ENCODE measurements at places on chromosomes 4 and X. TPM values are rescaled to one million over a fixed set of nuclear protein-coding genes. Genes with fewer than 3 reads are reported as not detected.

Gene DRP2
- total RNA-seq: 0.47 TPM

Gene FAT4
- 0.02 TPM for total RNA-seq

Gene SPANXN3
- not detected for total RNA-seq

Gene DCK
- total RNA-seq: 33.1 TPM

Gene MGAT4D
- total RNA-seq: not detected

Gene SMAD1
- total RNA-seq: 3.7 TPM

Gene CXCL11
- not detected for total RNA-seq

Gene UGT2B10
- total RNA-seq: not detected

Gene PRSS12
- total RNA-seq: not detected

Gene POLN
- total RNA-seq: 4.9 TPM

Gene PCYT1B
- 0.89 TPM for total RNA-seq

Gene PRRG3
- total RNA-seq: not detected

Gene SOWAHB
- total RNA-seq: not detected

Gene POU3F4
- total RNA-seq: not detected

Gene EFNB1
- 3.5 TPM for total RNA-seq

Gene FAM236A
- total RNA-seq: not detected

Gene FRMPD3
- total RNA-seq: not detected

Gene DOCK11
- total RNA-seq: 126 TPM

Gene CCKAR
- total RNA-seq: not detected

Gene TAF7L
- total RNA-seq: not detected

Gene PLP1
- total RNA-seq: not detected

Gene CDS1
- total RNA-seq: 0.22 TPM

Gene F8A2
- not detected for total RNA-seq

Gene TKTL1
- total RNA-seq: 8.1 TPM

Gene KLHL8
- total RNA-seq: 5.7 TPM

All from CD4-positive, CD25-positive, alpha-beta regulatory T cell (primary cell).